ENCODE measurements at places on chromosomes 1 and 21.

- DNase-seq, result no peak
Observed at GRCh38 chr21:32410916-32411315, 1.6 kb upstream of the EVA1C start.

DNA sequence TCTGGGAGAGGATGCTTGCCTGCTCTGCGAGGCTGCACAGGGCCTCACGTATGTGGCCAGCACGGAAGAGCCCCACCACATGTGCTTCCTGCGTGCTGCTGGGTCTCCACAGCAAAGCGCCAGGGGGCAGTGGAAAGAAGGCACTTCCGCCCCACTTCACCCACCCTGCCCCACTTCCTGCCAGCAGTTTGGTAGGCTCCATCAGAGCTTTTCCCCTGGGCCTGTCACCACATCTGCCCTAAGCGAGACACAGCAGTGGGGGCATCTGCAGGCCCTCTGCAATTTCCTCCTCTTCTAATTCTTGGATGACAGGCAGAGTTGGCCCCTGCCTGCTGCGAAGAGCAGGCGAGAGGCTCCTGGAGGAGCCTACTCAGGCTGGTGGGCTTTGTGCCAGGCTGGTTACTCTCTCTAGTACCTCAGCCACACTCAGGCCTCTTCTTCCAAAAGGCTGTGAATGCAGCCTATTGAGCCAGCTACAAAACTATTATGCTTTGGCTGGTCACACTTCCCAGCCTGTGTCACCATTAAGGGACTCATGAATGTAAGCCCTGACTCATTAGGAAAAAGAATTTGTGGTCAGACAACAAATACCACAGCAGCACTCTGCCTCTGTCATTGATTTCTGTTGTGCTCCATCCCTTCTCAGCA is 25.0 kb downstream of the CD244 start:
- no peak for DNase-seq

DNA sequence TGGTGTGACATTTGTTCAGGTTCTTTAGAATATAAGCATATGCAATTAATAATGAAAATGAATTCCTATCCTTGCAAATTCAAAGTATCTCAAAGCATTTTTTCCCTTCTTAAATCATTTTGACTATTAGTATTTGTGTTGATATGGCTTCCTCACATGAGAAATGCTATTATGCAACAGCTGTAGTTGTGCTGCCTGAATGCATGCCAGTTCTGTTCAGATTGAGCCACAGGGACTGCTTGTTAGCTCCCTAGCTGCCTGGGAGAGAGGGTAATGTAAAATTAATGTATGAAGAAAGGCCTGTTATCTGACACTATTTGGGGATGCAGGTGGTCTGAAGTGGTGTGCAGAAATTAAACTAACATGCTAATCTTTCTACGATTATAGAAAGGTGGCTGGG is 45.5 kb downstream of the CACHD1 start:
- DNase-seq, result no peak

- DNase-seq, result no peak
Observed at GRCh38 chr1:89616844-89617627, 15.9 kb upstream of the LRRC8C start.

DNA sequence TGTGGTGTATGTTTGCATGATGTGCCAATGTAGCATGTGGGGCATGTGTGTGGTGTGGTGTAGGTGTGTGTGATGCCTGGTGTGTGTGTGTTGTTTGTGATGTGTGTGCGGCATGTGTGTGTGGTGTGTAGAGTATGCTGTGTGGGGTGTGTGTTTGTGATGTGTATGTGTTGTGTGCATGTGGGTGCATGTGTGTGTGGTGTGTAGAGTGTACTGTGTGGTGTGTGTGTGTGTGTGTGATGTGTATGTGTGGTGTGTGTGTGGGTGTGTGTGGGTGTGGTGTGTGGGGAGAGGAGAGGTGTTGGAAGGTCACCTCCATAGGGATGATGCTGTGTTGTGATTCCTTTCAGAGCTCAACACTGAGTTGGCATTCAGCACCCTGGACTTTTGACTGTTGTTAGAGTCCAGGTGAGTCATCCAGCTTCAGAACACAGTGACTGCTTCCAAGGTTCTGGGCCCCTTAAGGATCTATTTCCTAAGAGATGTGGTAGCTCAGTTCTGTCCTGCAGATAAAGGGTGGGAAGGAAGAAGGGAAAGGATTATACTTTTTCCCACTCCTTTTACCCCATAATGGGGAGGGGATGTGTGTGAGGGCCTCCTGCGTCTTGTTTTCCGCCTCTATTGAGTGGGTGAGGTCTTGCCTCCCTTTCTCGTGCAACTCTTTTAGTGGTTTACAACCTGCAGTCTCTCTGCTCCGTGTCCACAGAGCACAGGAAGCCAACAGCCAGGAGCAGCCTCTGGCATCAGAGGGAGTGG is 47.6 kb downstream of the RHOU start:
- DNase-seq, result no peak

- no peak for DNase-seq
Observed at GRCh38 chr1:21270086-21270689, 20.1 kb downstream of the ECE1 start.

DNA sequence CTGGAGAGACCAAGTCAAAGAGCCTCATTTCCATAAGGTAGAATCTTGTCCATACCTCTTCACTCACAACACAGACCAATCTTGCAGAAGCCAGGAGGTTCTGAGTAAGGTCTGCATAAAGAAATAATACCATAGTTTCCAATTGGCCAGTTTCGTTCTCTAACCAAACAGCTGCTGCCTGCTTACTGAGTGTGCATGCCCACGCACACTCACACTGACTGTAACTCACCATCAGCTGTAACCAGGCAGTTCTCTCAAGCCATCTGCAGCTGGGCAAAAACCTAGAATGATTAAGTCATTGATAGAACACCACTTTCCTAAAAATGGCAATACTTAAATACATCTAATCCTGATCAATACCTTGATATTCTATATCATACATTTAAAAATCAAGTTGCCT is 106.6 kb upstream of the VAV3 start:
- no peak for DNase-seq

DNA sequence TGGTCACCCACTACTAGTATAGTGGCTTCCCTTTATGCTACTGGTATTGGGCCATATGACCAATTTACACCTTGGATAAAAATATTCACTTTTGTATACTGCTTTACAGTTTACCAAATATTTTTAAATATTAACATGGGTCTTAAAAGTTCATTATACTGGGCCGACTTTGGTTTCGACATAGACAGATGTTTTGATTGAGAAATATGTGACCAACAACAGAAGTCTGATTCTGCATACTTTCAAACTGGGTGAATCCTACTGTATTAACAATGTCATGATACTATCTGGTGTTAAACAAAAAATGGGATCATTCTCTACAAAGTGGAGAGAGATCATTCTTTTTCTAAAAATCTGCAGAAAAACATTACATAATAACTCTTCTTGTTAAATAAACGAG is 134.8 kb downstream of the AKT3 start:
- DNase-seq, result no peak

- DNase-seq, result no peak
Observed at GRCh38 chr1:212618466-212619210, 10.1 kb downstream of the ATF3 start.

DNA sequence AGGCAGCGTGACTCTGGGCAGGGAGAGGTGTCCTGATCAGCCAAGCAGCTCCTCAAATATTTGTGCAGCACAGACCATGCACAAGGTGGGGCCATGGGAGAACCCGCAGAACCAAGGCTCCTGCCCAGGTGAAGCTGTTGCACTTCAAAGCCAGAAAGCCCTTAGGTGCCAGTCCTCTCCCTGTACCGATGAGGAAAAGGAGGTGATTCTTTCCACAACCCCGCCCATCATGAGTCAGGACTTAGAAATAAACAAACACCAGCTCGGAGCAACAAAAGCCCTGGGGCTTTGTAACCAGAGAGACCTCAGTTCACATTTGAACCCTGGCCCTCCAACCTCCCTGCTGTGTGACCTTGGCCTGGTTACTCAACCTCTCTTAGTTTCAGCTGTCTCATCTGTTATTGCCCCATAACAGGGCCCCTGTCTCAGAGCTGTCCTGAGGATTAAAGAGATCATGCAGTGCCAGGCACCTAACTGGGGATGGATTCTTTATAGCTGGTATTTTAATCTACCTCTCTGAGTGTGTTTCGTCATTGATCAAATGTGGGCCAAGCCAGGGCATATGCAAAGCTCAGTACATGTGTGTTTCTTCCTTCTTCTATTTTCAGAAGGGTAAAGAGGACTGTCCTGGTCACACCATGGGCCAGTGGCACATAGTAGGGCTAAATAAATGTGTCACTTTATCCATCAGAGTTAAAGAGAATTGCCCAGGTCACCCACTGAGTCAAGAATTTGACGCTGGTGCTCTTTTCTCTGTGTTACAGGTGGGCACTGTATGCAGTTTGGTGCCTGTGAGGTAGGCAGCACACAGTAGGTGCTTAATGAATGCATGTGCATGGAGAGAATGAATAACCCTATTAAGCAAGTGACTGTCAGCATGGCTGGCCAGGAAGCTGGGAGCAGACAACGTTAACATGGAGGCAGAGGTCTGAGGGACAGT is 1.4 kb downstream of the LDLRAD1 start:
- no peak for DNase-seq

GRCh38 chr1:201954263-201955008 is 867 bp upstream of the TIMM17A start:
- no peak for DNase-seq

GRCh38 chr1:207034208-207034607 is 1.7 kb upstream of the C1orf116 start:
- no peak for DNase-seq

Measured in NCI-H1417 (cell line).